Activated naive CD8-positive, alpha-beta T cell treated with anti-CD3 and anti-CD28 coated beads, Interleukin-2, amount 50 U/mL, for 16 hours (primary cell): ENCODE measurements at places on chromosomes 2 and 18.

DNA sequence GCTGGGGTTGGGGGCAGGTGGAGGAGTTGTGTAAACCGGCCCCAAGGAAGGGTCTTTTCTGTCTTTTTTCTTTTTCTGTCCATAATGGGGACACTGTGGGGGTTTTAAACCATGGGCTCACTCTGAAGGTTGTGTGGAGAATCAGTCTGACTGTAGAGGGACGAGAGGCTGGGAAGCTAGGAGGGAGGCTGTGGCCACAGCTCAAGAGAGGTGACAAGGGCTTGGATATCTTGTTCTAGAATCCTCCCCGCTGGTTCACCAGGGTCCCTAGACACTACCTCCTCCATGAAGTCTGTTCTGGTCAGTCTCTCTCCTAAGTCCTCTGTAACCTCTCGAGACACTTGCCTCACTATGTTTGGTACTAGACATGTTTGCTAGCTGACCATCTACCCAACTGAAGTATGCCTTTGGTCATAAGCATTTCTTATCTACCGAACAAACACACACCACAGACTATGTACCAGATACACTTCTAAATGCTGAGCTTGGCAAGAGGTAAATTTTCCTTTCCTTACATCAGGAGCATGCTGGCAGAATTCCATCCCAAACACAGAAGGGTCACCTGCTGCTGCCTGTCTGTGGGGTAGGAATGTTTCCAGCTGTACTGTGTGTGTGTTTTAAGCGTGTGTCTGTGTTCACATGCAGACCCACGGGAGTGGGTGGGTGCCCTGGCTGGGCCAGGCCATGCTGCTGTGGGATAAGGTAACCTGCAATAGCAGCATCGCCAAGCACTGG is 69.6 kb upstream of the MGAT4A start:
- no peak for DNase-seq

- DNase-seq: no peak
These were observed 29.3 kb upstream of the SLC40A1 start for GRCh38 chr2:189609853-189610252.

GRCh38 chr2:62309465-62310091 is 113.7 kb downstream of the B3GNT2 start:
- no peak for DNase-seq

DNA sequence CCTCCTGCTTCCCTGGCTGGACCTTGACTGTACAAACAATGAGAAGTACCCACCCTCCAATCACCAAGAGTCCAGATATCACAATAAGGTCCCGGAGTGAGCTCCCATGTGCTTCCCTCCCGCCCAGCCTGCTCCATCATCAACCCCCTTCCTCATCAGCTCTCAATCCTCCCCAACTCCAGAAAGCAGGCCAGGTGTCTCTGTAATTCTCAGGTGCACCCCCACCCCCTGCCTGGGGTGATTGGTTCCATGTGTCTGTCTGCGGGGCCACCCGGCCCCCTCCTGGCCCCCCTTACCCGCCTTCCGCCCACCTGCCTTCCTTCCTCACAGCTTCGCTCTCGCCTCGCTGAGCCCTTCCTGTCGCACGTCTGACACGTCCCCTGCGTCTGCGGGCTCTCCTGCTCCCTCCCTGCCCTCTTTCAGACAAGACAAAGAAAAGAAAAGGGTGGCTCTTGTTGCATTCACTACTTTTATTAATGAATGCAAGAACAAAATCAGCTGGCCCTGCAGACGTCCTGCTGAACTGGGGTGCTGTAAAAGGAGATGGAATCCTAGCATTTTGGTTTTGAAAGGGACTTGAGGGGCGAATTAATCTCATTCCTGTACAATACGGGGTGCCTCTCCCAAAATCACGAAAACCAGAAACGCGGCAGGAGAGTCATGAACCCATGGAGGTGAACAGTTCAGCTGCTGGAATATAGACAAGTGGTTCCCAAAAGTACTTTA is 26.5 kb upstream of the IGFBP2 start:
- peak; percentile 29 for DNase-seq

DNA sequence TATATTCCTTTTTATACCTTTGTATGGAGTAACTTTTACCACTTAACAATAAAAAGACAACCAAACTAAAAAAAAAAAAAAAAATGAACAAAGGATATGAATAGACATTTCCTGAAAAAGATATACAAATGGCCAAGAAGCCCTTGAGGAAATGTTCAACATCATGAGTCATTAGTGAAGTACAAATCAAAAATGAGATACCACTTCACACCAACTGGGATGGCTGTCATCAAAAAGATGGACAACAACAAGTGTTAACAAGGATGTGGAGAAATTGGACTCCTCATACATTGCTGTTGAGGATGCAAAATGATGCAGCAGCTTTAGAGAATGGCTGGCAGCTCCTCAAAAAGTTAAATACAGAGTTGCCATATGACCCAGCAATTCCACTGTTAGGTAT is 22.6 kb upstream of the SCYGR2 start:
- DNase-seq: no peak

DNA sequence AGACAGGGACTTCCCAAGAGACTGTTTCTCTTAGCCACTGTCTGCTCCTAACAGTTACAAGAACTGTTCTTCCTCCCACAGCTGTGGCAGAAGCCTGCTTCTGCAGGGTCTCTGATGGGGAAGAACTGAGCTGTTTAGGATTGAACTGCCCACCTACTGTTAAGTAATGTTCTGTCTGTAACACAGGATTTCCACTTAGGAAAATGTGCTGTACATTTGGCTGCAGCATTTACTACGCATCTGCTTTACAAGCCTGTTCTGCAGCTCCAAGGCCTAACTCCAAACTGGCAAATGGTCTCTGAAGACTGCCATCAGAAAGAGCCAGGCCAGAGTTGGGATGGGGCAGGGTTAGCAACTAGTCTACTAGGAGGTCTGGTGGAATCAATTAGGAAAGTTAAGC is 87.8 kb upstream of the UPP2 start:
- DNase-seq: no peak

GRCh38 chr2:207352978-207353671 is 176.6 kb upstream of the CREB1 start:
- no peak for DNase-seq

DNA sequence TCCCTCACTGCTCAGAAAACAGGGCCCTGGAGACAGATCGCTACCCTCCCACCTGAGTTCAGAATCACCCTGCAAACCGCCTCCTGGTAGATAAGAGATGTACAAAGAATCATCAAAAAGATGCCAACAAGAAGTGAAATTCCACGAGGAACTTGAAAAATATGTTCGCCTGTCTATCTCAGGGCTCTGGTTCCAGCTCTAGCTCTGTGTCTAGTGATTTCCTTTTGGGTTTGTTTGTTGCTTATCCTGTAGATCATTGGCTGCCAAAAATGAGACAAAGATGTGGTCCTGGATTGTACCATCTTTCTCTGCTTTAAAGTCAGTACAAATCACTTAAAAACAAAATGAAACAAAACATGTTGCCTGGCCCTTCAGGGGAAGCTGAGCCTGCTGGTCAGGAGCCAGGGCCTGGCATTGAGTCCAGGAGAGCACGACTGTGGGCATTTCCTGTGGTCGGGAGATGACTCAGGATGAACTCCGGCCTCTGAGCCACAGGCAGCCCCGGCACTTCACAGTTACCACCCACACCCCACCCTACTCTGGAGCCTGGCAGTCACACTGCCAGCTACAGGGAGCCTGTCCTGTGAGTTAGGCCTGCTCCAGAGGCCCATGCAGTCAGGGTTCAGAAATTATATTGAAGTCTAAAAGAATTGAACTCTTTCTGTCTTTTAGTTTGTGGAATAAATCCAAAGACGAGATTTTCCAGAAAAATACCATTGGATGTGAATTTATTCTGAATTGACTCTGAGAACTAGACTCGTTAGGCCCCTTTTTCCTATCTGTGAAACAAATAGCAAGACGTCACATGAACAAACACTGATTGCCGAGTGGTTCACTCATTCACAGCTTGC is 8.0 kb upstream of the ITGB6 start:
- DNase-seq: no peak

GRCh38 chr2:8064603-8065002 is 617.3 kb upstream of the ID2 start:
- DNase-seq: no peak

GRCh38 chr18:48997985-48998831 is 47.4 kb upstream of the SMAD7 start:
- DNase-seq: no peak

GRCh38 chr2:67641312-67642045 is 244.3 kb downstream of the ETAA1 start:
- DNase-seq: no peak

DNA sequence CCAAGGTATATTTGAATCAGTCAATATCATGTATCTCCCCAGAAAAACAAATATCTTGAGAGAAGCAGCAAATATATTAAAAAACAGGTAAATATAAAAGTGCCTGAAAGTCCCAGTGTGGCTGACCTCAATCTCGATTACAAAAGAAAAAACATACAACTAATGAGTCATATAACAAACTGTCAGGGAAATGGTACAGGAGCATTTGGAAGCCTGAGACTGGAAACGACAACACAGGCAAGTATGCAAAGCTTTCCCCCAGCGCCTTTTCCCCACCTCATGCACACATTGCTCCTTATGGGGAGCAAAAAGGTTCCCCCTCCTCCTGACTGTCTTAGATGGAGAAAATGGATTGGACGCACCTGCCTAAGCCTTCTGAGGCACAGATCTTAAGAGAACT is 230.7 kb downstream of the TMX3 start:
- no peak for DNase-seq

- no peak for DNase-seq
These were observed 86.8 kb upstream of the SP3 start for GRCh38 chr2:174051741-174052583.

GRCh38 chr2:31232586-31232985 is 1.4 kb upstream of the EHD3 start:
- no peak for DNase-seq

DNA sequence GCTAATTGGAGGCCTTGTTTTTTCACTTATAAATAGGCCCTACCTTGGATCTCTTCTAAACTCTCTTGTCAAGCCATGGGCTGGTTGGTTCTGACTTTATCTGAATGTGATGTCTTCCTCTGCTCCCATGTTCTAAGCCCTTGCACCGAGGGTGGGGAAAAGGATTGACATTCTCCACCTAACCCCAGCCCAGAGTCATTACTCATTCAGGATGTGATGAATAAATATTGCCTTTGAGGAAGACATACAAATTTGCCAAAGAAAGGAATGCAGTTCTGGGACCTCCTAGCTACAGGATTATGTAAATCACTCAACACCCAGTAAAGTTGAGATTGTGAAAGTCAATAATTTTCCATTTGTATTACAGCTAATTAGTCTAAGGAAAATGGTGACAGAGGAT is 142.1 kb upstream of the LYPD6 start:
- no peak for DNase-seq

DNA sequence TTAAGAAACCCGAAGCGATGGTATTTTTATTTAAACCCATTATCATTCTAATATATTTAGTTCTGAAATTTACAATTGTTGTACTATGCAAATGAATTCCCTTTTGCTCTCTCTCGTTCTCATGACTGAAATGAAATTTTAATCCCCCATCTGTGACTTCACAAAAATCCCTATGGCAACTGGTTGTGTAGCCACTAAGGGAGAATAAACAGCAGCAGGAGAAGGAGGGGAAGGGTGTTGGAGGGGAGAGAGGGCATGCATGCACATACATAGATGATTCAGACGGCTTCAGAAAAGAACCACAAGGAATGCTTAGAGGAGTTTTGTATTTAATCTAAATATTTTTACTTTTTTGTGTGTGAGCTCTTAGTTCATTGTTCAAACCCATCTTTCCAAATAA is 36.8 kb downstream of the CPS1 start:
- DNase-seq: no peak

DNA sequence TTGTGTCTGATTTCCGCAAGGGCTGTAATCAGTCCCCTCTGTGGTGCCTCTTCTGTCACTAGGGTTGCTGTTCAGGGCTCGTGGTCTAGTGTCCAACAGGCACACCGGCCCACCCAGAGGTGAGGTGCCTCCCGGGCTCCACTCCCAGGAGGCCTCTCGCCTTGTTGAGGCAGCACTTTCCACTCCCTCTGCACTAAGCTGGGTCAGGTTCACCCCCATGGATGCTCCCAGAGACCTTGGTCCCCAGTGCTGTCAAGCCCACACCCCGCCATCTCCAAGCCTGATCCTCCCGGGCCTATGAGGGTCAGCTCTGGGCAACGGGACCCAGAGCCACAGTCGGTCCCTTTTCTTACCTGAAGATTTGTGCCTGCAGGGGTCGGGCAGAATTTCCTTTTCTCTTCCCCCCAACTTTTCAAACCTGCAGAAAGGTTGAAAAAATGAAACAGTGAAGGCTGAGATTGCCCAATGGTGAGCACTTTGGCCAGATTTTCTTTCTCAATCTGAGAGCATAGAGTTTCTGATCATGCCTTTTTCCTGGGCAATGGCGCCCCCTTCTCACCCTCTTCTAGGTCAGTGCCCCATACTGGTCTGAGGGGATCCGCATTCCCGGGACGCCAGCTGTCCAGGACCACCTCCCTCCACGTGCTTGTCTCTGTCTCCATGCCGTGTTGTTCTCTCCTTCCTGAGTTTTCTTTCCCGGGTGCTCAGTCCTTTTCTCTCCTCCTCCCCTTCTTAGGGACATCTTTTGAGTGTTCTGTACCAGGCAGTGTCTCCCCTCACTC is 148.0 kb downstream of the ASB1 start:
- DNase-seq: no peak

DNA sequence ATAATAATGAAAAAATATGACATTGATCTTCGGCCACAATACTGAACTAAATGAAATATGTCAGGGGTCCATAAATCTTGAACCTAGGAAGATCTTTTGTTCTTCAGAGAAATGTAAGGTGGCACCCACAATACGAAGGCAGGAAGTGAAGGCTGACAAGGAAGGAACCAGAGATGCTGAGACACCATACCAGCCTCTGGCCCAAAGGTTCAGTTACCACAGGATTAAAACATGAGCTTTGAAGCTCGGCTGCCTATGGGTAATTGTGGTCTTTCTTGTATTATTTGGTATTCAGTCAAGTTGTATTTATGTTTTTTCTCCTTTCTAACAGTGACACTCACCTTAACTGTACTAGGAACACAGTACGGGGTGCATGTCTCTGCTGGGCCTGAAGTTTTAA is 448.8 kb upstream of the SETBP1 start:
- DNase-seq: no peak

GRCh38 chr2:225402210-225402776 is 2.8 kb downstream of the NYAP2 start:
- no peak for DNase-seq

DNA sequence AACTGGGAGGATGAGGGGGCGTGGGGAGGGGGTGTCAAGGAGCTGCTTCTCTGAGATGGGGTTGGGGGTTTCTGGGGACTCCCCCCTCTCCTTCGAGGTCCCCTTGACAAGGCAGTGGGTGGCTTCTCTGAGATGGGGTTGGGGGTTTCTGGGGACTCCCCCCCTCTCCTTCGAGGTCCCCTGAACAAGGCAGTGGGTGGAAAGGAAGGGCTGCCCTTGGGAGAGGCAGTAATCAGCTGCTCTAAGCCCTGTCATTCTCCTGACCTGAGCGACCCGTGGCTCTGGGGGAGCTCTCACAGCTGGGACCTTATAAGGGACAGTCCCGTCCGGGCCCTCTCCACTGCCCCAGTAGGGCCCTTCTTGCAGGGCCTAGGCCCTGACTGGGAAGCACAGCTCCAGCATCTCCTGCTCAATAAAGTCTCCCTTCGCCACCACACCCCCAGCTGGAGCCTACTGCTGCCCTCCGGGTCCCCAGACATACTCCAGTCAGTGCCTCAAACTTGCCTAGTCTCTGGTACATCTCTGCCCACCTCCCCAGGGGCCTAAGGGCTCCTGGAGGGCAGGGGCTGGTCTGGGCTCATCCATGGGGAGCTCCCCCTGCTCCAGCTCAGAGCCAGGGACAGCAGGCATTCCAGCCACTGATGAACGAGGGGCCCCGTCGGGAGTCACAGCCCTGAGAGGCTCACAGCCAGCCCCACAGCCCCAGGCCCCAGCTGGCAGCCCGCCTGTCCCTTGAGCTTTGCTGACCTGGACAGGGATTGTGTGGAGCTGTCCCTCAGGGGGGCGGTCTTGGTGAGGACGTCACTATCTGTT is 2.8 kb downstream of the GAREM2 start:
- DNase-seq: no peak
